WTC11 (cell line): ENCODE measurements at places on chromosomes 12 and 14. TPM values are rescaled to one million over a fixed set of nuclear protein-coding genes. Genes with fewer than 3 reads are reported as not detected.

The NR2C1 gene
- total RNA-seq, result 45.4 to 53.0 TPM (median 51.1 TPM) in 3 replicates

The WNT1 gene
- not detected in 3 replicates for total RNA-seq

The AQP6 gene
- total RNA-seq, result 0.09 to 0.21 TPM (median 0.18 TPM) in 3 replicates

The GALNT6 gene
- total RNA-seq, result 11.0 to 18.3 TPM (median 11.2 TPM) in 3 replicates

The FLRT2 gene
- total RNA-seq, result 8.0 to 13.2 TPM (median 9.4 TPM) in 3 replicates

The RNASE3 gene
- total RNA-seq, result not detected in 3 replicates

The NID2 gene
- total RNA-seq, result 5.4 to 8.5 TPM (median 6.3 TPM) in 3 replicates

The TMEM63C gene
- total RNA-seq, result 3.6 to 8.8 TPM (median 6.0 TPM) in 3 replicates

The ADGRD1 gene
- total RNA-seq, result 0.77 to 0.87 TPM (median 0.80 TPM) in 3 replicates

The PIWIL1 gene
- not detected in 3 replicates for total RNA-seq

The MGST1 gene
- 285 to 344 TPM (median 324 TPM) in 3 replicates for total RNA-seq

The FBRSL1 gene
- total RNA-seq, result 120 to 129 TPM (median 126 TPM) in 3 replicates

The IL22 gene
- total RNA-seq, result not detected in 3 replicates

The TPPP2 gene
- total RNA-seq, result 0.35 to 0.60 TPM in 2 of 3 replicates, not detected in the other

The SELPLG gene
- total RNA-seq, result 0.18 to 0.46 TPM (median 0.21 TPM) in 3 replicates

The FAM181A gene
- not detected in 3 replicates for total RNA-seq

The WNT5B gene
- total RNA-seq, result 4.3 to 4.6 TPM (median 4.5 TPM) in 3 replicates

The NUP37 gene
- total RNA-seq, result 58.4 to 60.0 TPM (median 58.8 TPM) in 3 replicates

The FGF6 gene
- total RNA-seq, result not detected in 3 replicates

The CBLN3 gene
- 0.94 to 2.1 TPM (median 1.5 TPM) in 3 replicates for total RNA-seq

The C14orf180 gene
- total RNA-seq, result not detected in 3 replicates

The SERPINA12 gene
- not detected in 3 replicates for total RNA-seq

The LIN52 gene
- total RNA-seq, result 8.8 to 10.6 TPM (median 10.3 TPM) in 3 replicates

The SLCO1C1 gene
- not detected in 3 replicates for total RNA-seq

The PLXNC1 gene
- 1.4 to 3.1 TPM (median 2.0 TPM) in 3 replicates for total RNA-seq

The BATF gene
- 0.73 TPM in 1 of 3 replicates, not detected in the others for total RNA-seq

The OR6C3 gene
- total RNA-seq, result not detected in 3 replicates

The MYF6 gene
- 0.15 to 0.39 TPM in 2 of 3 replicates, not detected in the other for total RNA-seq

The AKAP5 gene
- 2.8 to 3.0 TPM (median 3.0 TPM) in 3 replicates for total RNA-seq

The CD27 gene
- 0.23 to 0.34 TPM (median 0.28 TPM) in 3 replicates for total RNA-seq

The SLC17A8 gene
- total RNA-seq, result 0.05 to 0.26 TPM in 2 of 3 replicates, not detected in the other

The CLEC12A gene
- total RNA-seq, result not detected in 3 replicates

The KRT80 gene
- total RNA-seq, result 0.09 to 0.11 TPM (median 0.11 TPM) in 3 replicates
